Liver (tissue), 10 donors: ENCODE measurements at places on chromosomes 2 and 18. TPM values are rescaled to one million over a fixed set of nuclear protein-coding genes. Genes with fewer than 3 reads are reported as not detected.

GREB1 gene
- 5.4 TPM for total RNA-seq

DPP4 gene
- 14.4 TPM for total RNA-seq

CRYGD gene
- not detected for total RNA-seq

PARD3B gene
- total RNA-seq: 4.4 TPM

CXCR1 gene
- total RNA-seq: 1.8 TPM

EFHD1 gene
- total RNA-seq: 13.9 TPM

HOXD4 gene
- total RNA-seq: not detected

BMP10 gene
- total RNA-seq: 8.0 TPM

HADHB gene
- total RNA-seq: 103 TPM

FSHR gene
- total RNA-seq: not detected

CXCR4 gene
- total RNA-seq: 9.0 TPM

SERPINB12 gene
- not detected for total RNA-seq

GKN2 gene
- total RNA-seq: 9.1 TPM

WDR35 gene
- total RNA-seq: 2.0 TPM

TNFRSF11A gene
- 1.8 TPM for total RNA-seq

IL1R2 gene
- 3.7 TPM for total RNA-seq

DCDC2C gene
- not detected for total RNA-seq

SLC30A3 gene
- total RNA-seq: not detected

SLC9A2 gene
- 0.05 TPM for total RNA-seq

SERPINB2 gene
- total RNA-seq: not detected

ZDBF2 gene
- total RNA-seq: 2.7 TPM

LIMS2 gene
- 1.4 TPM for total RNA-seq

TLX2 gene
- total RNA-seq: not detected
